ENCODE measurements at places on chromosomes 1 and 21.

DNA sequence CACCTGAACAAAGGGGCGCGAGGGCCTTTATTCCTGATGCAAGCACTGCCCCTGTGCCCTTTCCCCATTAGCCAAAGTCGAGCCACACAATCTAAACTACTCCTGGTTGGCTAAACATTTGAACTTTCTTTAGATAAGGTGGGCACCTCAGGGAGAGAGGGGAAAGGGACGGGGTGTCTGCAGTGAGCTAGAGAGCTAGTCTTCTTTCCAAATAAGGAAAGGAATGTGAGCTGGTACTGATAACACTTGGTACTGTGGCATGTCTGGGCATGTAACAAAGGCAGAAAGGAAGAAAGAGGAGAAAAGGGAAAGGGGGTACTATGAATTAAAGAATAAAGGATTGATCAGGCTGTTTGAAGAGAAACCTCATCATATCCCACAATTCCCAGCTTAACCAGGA, 62.8 kb downstream of the OVGP1 start:
- DNase-seq: no peak

- DNase-seq: no peak
Observed at GRCh38 chr1:238466459-238466858, 575.7 kb upstream of the ZP4 start.

DNA sequence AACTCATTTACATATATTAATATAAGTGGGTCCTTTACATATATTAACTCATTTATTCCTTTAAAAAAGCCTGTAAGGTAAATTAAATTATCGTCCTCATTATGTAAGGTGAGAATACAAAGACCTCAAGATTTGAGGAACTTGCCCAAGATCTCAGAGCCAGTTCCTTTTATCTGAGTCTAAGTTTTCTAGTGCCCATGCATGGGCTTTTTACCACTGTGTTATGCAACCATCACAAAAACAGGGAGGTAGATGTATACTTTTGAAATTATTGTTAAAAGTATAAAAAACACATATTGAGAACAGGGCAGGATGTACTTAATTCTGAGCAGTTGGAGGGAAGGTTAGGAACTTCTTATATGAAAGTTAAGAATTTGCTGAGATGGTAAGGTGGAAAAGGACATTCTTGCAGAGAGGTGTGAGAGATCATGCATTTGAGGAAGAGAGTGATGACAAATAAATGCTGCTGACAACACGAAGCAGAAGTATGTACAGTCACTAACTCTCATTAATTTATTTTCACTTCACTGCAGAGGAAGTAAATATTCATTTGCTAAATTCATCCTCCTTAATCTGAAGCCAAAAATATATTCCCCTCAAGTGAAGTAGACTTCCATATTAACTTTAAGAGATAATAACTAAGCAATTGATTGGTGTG, 28.9 kb upstream of the LYPLAL1 start:
- DNase-seq: no peak

DNA sequence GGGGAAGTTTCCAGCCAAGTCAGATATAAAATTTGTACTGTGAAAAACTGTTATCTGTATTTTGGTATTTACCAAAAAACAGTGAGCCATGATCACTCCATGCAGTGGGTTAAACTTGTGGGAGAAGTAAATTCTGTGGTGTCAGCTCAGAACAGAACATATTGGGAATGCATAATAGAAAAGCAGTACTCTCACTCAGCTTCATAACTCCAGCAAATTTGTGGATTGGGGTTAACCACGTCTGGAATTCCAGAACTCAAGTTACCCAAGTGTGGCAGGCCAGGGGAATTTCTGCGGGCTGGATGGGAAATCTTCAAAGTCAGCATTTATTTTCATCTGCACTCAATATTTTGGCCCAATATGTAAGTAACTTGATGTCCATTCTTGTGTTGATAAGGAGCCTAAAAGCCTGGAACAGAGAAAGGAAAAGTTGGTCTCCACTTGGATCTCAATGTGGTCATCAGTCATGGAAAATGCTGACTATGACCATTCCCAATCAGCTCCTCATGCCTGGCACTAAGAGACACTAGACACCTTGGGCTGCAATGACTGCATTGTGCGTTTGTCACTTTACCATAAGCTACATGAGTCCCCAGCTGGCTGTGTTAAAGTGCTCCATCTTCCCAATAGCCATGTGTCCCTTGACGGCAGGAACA, 39.1 kb upstream of the ENAH start:
- no peak for DNase-seq

DNA sequence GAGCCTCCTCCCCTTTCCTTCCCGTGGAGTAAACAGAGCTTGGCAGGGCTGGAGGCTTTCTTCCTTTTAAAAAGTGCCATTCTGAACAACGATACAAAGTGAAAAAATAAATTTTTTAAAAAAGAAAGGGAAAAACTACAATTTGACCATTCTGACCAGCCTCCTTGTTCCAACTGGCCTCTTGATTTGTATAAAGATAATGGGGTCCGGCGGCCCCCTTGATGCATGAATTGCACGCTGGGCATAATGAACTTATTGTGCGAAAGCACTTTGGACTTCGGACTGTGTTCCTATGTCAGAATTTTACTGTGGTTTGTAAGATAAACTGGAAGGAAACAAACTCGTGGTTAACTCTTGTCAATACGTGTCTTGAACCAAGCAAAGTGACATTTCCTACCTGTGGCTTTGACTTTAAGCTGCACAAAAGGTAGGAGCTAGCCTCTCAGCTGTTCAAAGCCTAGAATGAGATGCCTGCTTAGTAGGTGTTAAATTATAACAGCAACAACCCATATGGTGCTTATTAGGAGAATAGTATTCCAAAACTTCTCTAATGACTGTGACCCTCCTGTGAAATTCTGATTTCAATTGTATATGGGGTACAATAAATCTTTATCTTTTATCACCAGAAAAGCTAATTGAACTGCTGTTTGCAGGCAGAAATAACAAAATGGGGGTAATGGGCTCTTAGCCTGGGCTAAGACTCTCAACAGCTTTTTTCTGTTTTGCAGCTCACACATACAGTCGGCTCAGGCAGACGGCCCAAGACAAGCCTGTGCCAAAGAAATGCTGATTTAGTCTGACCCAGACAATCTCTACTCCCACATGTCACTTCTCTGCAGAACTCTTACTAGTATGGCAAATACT, 9.3 kb downstream of the IRF2BP2 start:
- no peak for DNase-seq

GRCh38 chr1:53943090-53943489, 2.4 kb downstream of the IFT25 start:
- DNase-seq: no peak

GRCh38 chr1:149972547-149972946, 35.9 kb upstream of the MTMR11 start:
- DNase-seq: no peak

GRCh38 chr1:165560883-165561656, 17.3 kb downstream of the LRRC52 start:
- no peak for DNase-seq

- DNase-seq: no peak
Observed at GRCh38 chr1:46699666-46700065, 19.2 kb downstream of the EFCAB14 start.

DNA sequence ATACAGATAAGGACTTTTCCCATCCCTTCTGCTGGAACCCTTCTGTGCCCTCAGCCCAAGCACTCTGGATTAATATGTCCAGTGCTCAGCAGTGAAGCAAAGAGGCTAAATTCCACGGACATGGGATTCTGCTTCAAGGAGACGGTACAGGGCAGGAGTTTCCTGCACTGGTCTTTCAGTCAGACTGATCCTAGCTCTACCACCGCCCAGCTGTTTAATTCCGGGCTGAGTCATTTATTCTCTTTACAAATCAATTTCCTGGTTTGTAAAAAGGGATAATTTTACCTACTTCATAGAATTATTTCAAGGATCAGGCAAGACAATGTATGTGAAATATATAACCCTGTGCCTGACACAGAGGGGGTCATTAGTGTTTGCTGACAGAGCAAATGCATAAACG, 41.6 kb upstream of the NRDC start:
- no peak for DNase-seq

DNA sequence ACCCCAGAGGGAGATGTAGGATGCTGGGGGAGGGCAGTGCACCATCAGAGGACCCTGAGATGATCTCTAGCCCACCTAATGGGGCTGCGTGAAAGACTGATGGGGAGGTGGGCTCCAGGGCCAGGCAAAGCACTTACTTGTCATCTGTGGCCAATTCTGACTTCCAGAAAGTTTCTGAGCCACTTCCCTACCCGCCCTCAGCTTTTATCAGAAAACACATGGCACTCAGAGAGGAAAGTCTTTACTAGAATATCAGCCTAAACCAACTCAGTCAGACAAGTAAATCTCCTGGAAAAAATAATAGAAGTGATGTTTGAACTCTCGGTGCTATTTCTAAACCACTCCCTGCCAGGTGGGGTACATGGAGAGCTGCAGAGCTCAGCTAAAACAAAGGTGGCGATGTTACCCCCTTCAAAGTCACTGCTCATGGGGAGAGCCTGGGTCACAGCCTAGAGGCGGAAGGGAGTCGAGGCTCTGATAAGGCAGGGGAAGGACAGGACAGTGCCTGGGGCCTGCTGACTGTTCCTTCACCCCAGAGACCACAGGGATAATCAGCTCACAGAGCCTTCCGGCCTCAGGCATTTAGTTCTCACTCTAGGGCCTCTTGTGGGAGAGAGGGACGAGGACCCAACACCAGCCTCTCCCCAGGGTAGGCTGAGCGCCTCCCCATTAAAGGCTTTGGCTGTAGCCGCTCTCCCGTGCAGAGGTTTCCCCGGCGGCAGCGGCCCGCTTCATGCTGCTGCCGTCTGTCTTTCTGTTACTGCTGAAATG, 14.2 kb downstream of the SMIM12 start:
- DNase-seq: no peak

GRCh38 chr21:38363693-38364092, 106.9 kb downstream of the KCNJ15 start:
- no peak for DNase-seq

DNA sequence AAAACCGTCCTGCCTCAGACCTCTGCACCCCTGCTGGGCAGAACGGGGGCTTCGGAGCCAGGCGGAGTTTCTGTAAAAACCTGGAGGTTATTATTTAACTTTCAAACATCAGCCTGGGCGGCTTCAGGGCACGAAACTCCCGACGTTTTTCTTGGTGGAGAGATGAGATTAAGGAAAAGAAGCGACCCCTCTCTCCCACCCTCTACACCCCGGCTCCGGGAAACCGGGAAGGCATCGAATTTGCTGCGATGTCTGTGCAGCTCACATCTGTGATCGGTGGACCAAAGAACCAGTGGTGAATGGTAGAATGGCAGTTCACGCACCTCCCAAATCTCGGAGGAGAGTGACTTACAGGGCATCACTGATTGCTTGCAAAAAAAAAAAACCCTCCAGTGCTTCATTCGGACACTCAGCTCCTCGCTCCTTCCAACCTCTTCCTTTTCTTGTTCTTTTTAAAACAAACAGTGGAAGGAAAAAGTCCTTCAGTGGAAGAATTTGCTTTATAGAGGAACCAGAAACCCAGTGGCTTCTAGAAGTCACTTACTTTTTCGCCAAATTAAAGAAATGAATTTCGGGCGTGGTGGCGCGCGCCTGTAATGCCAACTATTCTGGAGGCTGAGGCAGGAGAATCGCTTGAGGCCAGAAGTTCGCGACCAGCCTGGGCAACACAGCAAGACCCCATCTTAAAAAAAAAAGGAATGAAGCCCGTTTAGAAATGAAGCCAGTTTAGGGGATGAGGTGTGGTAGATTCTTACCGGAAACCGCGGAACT, 884 bp downstream of the PHACTR4 start:
- no peak for DNase-seq

DNA sequence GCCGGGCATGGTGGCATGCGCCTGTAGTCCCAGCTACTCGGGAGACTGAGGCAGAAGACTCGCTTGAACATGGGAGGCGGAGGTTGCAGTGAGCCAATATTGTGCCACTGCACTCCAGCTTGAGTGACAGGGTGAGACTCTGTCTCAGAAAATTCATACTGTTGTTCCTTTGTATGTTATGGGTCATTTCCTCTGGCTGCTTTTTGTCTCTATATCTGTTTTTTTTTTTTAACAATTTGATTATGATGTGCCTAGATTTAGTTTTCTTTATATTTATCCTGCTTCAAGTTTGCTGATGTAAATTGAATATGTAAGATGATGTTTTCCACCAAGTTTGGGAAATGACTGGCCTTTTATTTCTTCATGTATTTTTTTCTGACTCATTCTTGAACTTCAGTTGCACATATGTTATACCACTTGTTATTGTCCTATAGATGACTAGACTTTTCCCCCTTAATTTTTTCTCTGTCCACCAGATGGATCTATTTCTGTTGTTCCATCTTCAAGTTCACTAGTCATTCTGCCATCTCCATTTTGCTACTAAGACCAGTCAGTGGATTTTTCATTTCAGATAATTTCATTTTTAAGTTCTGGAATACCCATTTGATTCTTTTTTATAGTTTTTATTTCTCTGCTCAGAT, 173.5 kb downstream of the GALNT2 start:
- no peak for DNase-seq

DNA sequence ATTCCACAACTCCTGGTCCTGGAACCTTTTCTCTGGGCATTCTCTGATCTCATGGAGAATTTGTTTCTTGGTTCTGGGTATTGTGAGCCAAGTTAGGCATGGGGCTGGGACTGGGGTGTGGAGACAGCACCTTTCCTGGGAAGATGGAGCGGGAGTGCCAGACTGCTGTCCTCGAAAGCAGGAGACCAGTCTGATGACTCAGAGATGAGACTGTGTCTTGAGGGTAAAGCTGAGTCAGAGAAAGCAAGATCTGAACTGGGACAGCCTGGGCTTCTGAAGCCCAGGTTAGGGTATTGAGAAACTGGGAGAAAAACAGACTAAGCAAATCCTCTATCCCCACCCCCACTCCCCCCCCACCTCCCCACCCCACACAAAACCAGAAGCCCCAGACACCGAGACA, 2.2 kb upstream of the KANK4 start:
- no peak for DNase-seq

GRCh38 chr21:20661246-20661645, 337.0 kb upstream of the NCAM2 start:
- DNase-seq: no peak

DNA sequence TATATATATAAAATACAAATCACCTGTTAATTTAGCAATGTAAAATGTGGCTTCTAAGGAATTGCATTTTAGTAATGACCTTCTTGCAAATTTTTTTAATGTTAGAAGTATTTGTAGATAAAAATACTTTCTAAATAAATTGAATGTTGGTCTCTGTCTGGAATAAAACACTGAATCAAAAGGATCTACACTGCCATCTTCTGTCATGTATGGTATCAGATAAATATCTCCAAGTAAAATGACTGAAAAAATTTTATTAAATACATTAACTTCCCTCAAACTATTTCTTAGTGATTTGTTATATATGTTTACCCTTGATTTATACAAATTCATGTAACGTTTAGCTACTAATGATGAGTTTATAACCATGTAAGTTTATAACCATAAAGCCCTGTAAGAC, 2029.3 kb downstream of the MRPL39 start:
- no peak for DNase-seq

All from stimulated activated CD4-positive, alpha-beta T cell treated with anti-CD3 and anti-CD28 coated beads, TNF-alpha, amount 100 ng/mL, for 1 hour (primary cell).